Brain pericyte (primary cell): ENCODE measurements at places on chromosomes 12 and 14.

- DNase-seq = no peak
Measured at GRCh38 chr12:66915306-66915904, 236.5 kb upstream of the GRIP1 start.

DNA sequence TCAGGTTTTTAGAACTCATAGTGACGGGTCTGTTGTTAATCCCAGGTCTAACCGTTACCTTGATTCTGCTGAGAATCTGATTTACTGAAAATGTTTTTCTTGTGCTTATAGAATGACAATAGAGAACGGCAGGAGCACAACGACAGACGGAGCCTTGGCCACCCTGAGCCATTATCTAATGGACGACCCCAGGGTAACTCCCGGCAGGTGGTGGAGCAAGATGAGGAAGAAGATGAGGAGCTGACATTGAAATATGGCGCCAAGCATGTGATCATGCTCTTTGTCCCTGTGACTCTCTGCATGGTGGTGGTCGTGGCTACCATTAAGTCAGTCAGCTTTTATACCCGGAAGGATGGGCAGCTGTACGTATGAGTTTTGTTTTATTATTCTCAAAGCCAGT is 34.4 kb downstream of the PSEN1 start:
- DNase-seq = no peak

DNA sequence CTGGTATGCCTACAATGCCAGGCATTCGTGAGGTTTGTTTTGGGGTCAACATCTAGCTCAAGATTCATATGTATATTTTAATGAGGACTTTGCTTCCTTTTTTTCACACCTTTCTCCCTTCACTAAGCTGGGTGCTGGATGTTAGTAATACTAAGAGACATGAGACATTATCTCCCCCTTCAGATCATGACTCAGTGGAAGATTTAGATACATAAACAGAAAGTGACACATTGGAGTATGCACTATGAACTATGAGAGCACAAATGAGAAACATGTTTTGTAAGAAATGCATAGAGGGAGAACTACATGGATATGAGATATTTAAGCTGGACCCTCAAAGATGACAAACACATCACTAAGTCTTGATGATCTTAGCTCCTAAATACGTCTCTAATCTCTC is 286.3 kb downstream of the RPAP3 start:
- no peak for DNase-seq

DNA sequence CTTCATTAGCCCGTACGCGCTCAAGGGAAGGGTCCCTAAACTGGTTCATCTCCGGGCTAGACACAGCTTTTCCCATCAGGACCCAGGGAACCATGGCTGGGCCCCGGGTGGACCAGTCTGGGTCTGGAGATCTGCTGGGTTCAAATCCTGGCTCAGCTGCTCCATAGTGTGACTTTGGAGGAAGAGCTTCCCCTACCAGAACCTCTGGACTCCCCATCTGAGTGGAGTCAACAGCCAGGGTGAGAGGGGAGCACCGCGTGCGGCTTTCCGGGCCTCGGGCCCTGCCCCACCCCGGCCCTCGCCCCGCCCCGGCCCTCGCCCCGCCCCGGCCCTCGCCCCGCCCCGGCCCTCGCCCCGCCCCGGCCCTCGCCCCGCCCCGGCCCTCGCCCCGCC is 41.2 kb downstream of the BEGAIN start:
- no peak for DNase-seq

- no peak for DNase-seq
Measured at GRCh38 chr14:104206281-104206904, 68.0 kb downstream of the KIF26A start.

DNA sequence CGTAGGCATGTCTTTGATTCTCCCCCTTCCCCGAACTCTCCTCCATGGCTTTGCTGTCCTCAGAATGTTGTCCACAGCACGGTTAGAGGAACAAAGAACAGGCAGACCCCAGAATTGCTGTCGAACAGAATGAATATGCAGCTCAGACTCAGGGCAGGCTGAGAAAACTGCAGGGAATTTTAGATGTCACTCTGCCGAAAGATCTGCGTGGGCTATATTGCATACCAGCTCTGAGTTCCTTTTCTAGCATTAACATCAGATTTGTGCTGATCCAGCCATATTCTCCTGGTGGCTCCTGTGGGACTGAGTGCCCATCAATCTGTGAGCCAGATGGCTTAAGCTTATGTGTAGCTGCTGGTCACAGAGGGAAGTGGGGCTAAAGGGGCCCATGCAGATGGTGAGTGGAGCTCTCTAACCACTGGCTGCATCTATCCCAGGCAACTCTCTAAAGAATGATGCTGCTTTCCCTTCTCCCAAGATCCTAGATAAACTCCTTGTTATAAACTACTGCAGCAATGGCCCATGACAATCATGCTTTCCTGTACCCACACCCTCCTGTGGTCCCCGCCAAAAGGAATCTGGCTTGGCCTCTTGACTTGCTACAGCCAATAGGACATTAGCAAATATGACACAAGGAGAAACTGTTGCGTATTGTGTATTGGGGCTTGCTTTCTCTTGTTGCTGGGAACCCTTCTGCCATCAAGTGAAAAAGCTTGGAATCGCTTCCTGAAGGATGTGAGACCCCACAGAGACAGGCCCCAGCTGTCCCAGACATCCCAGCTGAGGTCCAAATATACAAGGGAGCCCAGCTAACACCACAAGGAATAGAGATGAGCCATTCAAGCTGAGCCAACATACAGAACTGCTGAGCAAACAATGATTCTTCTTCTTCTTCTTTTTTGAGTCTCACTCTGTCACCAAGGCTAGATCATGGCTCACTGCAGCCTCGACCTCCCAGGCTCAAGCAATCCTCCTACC is 101.3 kb downstream of the FOXN3 start:
- no peak for DNase-seq

GRCh38 chr12:105443802-105444652 is 113.5 kb downstream of the C12orf75 start:
- DNase-seq = no peak

DNA sequence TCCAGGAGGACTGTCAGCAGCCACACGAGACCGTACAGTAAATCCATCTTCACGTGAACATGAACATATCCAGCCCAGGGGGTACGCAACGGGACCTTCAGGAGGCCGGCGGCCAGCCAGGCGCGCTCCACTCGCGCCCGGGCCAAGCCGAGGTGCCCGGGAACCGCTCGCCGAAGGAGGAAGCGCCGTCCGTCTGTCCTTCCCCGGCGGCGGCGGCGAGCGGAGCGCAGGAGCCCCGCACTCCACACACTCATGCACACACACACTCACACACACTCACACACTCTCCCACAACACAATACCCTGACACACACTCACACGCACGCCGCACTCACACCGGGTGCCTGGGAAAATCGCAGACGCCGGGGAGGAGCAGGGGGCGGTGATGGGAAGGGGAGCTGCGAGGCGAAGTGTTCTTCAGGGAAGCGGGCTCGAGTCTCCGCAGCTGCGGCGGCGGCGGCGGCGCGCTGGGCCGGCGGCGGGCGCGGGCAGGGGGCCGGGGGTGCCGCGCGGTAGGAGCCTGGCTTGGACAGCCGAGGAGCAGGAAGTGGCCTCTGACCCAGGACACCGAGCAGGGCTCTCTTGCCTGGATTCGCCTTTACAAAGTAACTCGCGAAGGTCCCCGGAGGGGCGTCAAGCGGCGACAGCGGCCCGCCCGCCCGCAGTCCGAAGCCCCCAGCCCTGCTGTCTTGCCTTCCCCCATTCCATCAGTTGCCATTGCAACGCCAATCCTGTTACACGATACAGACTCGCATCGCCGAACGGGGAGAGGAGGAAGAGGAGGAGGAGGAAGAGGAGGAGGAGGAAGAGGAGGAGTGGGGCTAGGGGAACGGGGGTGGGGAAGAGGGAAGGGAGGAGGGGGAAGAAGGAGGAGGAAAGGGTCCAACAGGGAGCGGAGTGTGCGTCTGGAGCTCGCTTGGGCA is 601 bp downstream of the MDGA2 start:
- no peak for DNase-seq

DNA sequence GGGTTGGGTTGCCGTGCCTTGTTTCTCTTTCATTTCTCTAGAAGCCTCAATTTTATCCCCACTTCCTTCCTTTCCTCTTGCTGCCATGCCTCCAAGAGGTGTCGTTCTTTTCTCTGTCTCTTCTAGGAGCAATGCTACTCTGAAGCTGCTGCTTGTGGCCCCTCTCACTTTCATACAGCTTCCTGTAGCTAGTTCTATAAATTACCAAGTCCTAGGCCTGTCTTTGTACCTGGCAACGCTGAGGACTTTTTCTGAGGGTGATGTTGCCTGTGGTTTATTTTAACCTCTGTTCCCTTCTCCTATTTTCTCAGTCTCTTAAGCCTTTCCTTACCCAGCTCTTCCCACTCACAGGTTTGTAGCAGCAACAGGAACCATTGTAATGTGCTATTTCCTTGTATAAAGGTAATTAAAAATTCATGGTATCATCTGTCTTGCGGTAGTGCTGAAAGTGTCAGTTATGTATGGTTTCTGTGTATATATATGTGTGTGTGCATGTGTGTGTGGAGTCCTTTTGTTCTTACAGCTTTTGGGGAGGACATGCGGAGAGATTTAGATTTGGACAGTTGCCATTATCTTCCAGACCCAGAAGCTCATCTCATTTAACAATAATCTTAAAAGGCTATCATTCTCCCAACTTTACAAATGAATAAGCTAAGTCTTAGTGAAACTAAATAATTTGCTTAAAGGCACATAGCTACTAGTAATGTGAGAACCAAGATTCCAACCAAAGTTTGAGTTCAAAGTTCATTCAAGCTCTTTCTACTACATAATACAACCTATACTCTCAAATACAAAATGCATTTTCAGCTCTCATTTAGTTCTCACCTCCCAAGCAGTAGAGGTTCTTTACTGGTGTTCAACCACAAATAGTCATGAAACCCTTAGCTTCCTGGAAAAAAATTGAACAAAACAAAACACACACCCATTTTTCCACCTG is 43.8 kb downstream of the DDHD1 start:
- no peak for DNase-seq

DNA sequence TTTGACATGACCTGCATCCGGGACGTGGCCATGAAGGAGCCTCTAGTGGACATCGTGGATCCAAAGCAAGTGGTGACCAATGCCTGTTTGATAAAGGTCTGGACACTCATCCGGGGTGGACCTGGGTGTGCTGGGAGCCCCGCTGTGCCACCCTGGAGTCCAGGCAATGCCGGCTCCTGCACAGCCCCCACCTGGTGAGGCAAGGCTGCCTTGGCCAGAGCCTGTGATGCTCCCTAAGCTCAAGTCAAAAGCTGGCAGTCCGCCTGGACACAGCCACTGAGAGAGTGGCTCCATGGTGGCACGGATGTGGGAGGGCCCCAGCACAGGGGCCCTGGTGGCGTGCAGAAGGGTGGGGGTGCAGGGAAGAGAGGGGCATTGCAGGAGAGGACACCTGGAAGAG is 85.9 kb downstream of the PRMT8 start:
- DNase-seq = no peak

DNA sequence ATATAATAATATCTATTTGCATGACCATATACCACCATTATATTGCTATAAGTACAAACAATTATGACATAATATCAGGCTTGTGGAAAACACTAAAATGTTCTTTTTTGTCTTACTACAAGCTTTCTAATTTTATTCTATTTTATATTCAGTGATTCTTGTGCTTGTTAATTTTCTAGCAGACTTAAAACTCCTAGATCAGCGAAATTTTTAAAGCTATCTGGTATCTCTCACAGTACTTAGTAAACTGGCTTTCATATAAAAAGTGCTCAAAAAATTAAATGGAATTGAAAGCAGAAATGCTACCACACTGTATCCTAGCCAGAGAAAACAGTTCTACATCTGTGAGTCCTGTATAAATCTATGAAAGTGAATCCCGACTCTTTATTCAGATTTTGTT is 105.3 kb downstream of the PAX9 start:
- DNase-seq = no peak

DNA sequence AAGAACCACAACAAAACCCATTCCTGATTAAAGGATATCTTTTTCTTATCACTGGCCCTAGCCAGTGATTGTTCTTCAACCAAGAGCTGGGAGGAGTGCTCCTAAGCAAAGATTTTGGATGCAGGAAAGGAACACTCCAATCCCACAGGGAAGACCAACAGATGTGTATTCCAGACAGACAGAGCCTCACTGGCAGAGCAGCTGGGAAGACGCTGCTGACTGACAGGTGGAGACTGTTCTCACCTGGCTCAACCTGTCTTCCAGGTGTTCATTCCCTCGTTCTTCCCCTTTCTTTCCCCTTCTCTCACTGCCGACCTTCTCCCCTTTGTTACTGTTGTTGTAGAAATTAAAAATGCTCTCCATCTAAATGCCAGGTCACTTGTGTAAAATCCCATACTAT is 89.7 kb upstream of the CCDC198 start:
- DNase-seq = no peak

GRCh38 chr12:113238309-113238708 is 17.0 kb downstream of the TPCN1 start:
- no peak for DNase-seq

DNA sequence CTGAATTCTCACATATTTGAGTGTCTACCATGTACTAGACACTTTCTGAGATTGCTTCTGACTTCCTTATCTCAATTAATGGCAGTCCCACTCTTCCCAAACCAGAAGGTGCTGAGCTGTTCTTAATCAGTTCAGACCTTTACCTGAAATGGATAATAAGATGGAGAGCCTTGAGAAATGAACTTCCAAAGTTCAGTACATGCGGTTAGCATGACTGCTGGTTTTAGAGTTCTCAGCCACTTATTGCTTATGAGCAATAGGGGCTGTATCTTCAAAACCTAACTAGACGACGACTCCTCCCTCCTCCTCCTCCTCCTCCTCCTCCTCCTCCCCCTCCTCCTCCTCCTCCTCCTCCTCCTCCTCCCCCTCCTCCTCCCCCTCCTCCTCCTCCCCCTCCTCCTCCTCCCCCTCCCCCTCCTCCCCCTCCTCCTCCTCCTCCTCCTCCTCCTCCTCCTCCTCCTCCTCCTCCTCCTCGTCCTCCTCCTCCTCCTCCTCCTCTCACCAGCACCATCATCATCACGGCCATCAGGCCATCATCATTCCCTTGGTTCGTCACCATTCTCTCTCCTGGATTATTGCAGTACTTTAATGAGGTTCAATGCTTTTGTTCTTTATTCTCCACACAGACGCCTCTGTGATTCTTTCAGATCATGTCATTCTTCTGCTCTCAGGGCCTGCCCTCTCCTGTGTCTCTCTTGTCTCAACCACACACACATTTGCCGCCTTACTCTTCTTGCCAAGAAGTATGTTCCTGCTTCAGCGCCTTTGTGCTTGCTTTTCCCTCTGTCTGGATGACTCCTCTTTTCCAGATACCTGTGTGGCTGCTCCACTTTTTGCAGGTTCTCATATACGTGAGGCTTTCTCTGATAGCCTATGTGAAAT is 2.7 kb downstream of the PCNX1 start:
- no peak for DNase-seq

- no peak for DNase-seq
Measured at GRCh38 chr14:101948666-101949216, 15.6 kb upstream of the DYNC1H1 start.

DNA sequence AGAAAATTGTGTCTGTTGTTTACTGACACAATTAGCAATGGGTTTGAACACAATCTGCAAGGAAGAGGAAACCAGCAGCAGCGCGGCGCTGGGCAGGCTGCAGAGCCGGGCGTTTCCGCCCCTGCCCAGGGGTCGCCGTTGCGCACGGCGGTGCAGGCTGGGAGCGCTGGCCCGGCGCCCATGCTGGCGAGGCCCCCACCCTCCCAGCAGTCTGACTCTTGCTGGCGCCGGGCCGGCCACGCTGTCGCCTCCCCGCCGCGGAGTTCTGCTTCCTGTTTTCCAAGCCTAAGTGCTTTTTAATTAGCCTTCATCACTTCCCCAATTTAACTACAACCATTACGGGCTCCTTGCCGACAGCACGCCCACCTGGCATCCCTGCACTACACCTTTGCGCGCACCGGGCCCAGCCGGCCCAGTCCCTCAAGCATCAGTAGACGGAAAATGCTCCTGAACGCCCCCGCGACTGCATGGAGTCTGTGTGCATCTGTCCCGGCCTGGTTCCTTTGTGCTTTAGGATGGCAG is 212.1 kb downstream of the GXYLT1 start:
- DNase-seq = no peak

GRCh38 chr14:95233702-95234241 is 76.4 kb upstream of the DICER1 start:
- no peak for DNase-seq
